ENCODE measurements at places on chromosomes 2 and 18.

DNA sequence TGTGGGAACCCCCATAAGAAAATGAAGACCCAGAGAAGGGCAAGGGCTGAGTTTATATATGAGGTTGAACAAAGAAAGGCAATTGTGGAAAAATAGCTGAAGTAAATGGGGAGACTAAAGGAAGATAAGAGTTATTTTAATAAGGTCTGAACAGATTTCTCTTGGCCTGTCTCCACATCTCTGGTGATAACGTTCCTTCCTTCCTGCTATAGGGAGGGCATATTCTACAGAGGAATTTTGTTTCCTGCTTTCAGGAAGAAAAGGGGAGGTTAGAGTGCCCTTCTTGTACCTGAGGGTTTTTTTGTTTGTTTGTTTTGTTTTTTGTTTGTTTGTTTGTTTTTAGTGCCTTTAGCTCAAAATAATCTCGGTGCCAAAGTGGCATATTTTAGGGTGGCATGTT is 31.6 kb downstream of the MOGAT1 start:
- no peak for DNase-seq

DNA sequence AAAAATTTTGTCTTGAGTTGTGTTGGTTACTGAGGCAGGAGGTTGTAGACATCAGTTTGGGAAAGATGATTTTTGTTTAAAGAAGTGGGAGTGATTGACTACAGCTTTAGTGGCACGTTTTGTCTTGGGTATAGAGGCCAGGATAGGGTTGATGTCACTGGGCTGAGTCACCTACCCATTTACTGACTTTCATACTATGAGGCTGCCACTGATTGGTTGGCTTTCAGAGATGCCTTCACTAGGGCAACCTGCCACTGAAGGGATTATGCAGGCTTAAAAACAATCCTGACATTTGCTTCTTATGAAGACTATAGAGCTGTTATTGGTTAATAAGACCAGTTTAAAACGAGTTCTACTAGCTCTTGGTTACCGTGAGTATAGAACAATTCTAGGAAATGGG is 479.1 kb downstream of the SOX11 start:
- no peak for DNase-seq

DNA sequence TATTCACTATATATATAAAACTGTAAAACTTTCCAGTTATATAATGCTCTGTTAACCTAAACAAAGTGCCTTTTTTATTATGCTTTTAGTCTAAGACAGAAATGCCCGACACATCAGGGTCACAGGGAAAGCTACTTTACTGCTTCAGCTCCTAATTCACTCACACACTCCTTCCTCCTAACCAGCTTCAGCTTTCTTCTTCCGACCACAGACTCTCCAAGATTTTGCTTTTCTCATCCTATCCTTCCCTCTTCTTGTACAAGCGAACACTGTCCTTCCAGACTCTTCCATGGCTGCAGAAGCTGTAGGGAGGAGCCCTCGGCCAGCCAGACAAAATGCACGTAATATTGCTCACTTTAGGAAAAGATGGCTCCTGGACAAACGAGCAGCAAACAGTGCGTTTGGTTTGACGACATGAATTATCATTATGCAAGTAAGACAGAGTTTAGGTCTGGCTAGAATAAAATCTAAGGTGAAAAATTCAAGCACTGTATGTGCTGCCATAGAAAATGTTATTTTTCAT is 47.5 kb upstream of the HNRNPA3 start:
- DNase-seq: no peak

GRCh38 chr2:96680561-96681141 is 38.1 kb downstream of the FER1L5 start:
- no peak for DNase-seq

DNA sequence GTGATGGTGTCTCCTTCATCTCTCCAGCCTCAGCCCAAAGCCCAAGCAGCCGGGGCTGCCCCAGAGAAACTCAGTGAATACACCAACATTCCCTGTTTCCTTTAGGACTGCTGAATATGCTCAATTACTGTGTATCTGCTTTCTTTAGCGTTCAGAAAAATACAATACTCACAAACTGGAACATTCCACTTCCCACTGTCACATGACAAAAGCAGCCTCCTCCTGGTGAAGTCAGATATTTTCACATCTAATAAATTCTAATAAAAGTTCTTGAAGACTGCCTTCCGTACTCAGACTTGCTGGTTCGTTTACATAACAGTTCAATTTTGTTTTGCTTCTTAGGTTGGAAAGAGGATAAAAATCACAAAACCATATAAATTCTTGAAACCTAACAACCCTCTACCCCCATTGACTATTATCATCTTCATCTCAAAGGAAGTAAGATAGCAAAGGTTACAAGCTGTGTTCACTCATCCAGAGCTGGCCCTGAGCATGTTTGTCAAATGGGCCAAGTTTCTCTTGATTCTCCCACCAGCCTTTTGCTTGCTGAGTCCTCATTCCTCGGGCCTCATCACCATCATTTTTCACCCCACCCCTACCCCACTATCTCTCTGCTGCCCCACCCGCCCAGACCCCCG is 190.8 kb upstream of the HNRNPA3 start:
- DNase-seq: no peak

DNA sequence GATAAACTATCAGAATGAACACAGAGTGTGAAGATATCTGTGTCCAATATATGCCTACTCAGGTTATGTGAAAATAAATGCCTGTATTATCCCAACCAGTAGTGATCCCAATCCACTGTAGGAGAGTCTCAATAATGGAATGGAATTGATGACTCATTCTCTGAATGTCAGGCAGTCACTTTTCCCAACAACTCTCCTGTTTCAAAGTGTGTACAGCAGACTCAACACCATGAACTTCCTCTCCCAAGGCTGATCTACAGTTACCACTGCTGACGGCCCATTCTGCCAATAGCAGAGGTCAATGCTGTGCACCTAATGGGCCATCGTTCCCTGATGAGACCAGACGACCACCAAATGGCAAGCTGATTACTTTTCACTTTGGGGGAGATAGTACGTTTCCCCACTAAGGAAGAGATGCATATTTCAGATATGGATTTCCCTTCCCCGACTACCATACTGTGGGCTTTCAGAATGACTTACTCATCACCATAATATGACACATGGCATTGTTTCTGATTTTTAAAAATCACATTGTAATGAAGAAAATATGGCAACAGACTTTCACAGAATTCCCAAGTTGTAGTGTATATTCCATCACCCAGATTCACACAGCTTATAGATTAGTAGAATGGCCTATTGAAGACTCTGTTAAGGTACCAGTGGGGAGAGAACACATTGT is 601.7 kb upstream of the VRK2 start:
- no peak for DNase-seq

GRCh38 chr2:97662895-97663625 is 784 bp downstream of the ACTR1B start:
- peak; percentile 42 for DNase-seq

DNA sequence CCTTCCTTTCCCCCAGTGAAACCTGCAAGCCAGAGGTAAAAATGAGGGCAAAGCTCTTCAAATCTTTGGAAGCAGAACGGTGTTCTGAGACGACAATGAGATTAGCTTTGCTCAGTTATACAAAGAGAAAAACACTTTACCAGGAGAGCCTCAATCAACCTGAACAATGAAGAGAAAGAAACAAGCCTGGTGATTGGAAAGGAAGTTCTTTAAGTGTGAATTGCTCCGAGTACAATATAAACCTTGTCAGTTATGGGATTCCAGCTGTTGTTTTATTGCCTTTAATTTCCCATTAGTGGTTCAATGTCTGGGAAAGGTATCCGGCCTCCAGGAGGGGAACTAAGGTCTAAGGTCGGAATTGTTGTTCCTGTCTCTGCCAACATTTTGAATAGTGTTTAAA is 901.6 kb downstream of the EPHA4 start:
- no peak for DNase-seq

DNA sequence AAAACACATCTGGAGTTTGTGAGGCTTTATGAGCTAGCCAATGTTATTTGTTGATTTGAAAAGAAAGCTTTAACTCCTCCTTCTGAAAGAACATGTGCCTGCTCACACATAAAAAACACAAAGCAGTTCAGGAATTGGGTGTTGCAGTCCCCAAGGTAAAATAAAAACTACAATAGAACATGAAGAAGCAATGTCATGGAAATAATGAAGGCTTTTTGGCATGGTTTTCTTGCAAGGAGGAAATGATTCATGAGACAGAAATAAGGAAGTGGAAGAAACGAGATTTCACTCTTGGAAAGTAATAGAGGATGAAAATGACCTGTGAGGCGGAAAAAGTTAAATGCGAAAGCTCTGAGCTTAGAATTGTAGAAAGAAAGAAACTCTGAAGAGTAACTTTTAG is 81.1 kb downstream of the TRIB2 start:
- no peak for DNase-seq

Data from activated T-helper 1 cell treated with Interleukin-2 at 50 U/mL for 16 hours (primary cell).